ENCODE measurements at places on chromosomes 3 and 15.
A peak's percentile ranks its signal among the peaks of the same experiment; 100 is the strongest.

DNA sequence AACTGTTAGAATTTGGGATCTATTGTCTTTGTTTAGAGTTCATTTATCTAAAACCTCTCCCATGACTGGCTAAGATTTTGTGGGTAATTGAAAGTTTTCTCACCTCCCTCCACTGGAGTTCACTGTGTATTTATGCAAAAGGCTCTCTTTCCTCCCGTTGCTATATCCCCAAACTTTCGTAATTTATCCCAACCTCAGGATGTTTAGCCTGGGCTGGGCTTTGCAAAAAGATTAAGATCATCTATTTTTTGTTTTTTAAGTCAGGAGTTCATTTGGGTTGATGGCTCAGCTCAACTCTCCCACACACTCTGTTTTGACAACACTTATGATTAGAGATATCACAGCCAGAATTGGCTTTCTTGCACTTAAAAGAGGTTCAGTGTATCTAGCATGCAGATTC is 27.0 kb downstream of the SUCNR1 start:
- DNase-seq = no peak

GRCh38 chr3:109081746-109082510 is 36.0 kb downstream of the MORC1 start:
- peak; percentile 32 for DNase-seq

GRCh38 chr3:177992993-177993970 is 543.0 kb upstream of the KCNMB2 start:
- no peak for DNase-seq

DNA sequence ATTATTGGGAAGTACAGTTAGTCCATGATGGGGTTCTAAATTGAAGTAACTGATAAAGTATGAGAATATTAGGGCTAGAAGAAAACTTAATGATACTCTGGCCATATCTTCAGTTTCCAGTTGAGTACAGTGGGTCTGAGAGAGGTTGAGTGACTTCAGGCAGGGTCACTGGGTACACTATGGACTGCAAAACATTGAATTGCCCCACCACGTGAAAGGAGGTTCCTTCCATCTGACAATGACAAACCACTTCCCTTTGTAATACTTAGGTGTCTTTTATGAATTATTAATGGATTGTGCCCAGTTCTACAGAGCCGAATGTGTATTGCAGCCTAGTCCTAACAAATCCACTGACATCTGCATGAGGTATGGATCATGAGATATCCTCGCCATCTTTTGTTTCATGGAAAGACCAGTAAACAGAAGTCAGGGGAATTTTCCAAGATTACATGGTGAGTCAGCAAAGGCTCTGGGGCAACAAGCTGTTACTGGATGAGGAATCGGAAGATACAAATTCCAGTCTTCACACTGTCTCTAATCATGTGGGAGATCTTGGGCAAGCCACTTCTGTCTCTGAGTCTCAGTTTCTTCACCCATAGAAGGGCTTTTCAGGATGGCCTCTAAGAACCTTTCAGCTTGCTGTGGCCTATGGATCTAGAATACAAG is 66.5 kb upstream of the BCL6 start:
- no peak for DNase-seq

DNA sequence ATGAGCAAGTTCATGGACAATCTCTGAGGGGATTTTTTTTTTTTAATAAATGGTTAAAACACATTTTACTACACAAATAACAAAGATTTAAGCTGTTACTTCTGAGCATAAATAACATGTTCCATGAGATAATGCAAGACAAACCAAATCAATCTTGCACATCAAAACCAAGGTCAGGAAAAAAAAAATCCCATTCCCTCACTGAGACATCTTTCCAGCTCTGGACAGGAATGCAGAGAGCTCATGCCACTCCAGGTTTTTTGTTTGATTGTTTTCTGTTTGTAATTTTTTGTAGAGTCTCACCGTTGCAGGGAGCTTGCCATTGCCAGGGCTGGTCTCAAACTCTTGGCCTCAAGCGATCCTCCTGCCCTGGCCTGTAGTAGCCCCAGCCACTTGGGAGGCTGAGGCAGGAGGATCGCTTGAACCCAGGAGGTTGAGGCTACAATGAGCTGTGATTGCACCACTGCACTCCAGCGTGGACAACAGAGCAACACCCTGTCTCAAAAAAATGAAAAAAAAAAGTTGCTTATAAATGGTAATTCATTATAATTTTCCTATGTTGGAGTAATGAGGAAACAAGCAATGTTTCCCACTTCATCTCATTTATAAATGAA is 14.0 kb downstream of the OSBPL10 start:
- DNase-seq = no peak

DNA sequence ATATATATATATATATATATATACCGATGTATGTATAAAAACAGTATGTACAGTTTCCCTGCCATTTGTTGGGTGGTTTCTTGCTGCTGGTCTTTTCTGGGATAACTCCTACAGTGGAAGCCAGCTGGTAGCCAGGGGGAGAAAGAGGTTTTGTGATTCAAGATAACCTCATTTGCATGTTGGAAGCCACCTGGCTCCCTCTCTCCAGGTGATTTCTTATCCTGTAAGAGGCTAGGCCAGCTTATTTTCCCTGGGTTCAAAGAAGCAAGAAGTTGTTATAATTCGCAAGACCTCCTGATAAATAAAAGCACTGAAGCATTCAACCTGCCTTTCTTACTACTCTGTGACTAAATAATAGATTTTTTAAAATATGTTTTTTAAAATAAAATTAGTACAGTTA is 443.3 kb downstream of the VGLL3 start:
- DNase-seq = peak; percentile 65

DNA sequence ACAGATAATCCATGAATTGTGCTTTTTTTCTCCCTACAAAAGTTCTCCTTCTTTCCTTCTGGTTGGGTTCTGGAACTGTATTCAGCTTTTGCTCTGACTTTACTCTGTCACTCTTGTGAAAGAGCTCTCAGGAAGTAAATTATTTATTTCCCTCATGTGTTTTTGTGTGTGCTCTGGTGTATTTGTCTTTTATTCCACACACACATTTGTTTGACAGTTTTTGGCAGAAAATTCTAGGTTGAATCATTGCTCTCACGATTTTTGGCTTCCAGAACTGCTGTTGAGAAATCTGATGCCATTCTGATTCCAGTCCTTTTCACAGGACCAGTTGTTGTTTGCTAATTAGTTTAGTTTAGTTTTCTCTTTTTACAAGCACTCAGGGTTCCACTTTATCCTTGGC is 172.8 kb downstream of the PLCH1 start:
- DNase-seq = no peak

GRCh38 chr3:8482263-8482662 is 19.4 kb upstream of the LMCD1 start:
- DNase-seq = no peak

- DNase-seq = no peak
Measured at GRCh38 chr3:114081037-114081436, 24.5 kb downstream of the QTRT2 start.

GRCh38 chr3:150394606-150395005 is 13.5 kb upstream of the TSC22D2 start:
- DNase-seq = no peak

- no peak for DNase-seq
Measured at GRCh38 chr3:131386429-131387165, 5.0 kb downstream of the NUDT16 start.
